ENCODE measurements at places on chromosomes 3 and 15.

DNA sequence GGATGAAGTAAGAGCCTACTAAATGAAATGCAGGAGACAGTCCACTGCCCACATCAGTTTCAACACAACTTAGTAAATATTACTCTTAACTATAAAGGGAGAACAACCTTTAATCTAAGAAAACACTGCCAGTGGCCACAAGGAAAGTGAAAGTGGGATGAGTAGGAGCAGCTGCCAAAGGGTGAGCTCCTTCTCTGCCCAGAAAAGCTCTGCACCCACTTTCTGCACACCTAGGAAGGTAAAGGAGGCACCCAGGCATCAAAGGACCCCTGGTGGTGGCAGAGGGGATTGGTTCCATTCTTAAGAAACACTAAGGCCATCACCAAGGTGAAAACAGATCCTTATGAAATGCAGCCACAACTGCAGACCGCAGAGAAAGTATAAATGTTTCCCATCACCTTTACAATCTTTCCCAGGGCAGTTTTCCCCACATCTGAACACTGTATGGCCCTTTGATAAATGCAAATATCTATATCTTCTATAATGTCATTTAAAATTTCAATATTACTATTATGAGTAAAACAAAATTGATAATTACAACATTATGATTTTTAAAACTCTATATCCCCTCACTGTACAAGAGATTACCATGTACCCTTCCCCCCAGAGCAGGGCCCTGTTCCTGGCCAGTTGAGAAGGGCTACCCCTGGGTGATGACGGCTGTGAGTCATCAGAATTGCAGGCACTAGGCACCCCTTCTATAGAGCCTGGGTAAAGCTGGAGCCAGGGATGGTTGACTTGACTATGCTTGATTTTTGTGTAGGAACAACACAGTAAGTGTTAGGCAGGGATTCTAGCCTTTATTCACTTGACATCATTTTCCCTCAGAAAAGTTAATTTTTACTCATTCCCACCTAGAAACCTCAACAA, 92.0 kb downstream of the SNRK start:
- peak; percentile 12 for DNase-seq

GRCh38 chr3:120641696-120642246, 40.3 kb downstream of the HGD start:
- DNase-seq, result no peak

GRCh38 chr3:163490119-163490518, 1588.2 kb downstream of the SI start:
- DNase-seq, result peak; percentile 17

GRCh38 chr15:68994149-68994548, 20.3 kb upstream of the NOX5 start:
- peak; percentile 69 for DNase-seq

DNA sequence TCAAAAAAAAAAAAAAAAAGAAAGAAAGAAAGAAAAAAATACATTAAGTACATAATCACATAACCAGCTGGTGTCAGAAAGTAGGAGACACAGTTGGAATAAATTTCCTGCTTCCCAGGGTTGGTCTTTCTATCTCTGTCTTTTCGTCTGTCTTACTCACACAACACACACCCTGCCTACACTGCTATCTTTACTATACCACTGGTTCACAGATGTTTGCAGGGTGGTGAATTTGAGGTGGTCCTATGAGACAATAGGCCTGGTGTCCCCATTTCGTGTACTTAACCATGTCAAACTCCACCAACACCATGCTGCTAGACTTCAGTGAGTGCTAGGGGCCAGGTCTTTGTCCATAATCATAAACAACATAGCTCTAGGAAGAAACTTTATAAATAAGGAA, 17.6 kb upstream of the CD47 start:
- DNase-seq, result no peak

- no peak for DNase-seq
Observed at GRCh38 chr15:82020625-82021394, 25.0 kb downstream of the MEX3B start.

DNA sequence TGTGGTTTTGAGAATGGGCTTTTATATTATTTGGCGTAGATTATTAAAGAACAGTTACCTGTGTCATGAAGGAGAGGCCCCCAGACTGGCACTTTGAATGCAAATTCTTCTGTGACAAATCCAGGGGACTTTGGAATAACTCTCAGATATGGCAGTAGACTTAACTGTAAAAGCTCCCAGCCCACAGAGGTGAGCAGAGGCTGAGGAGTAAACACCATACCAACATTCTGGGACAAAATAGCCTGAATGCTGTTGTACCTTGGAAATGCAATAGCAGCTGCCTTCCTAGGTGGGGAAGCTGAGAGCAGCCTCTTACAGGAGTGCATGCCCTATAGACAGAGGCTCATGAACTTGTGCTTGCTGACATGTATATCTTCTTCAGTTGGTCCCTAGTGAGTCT, 187.6 kb upstream of the CTDSPL start:
- no peak for DNase-seq

DNA sequence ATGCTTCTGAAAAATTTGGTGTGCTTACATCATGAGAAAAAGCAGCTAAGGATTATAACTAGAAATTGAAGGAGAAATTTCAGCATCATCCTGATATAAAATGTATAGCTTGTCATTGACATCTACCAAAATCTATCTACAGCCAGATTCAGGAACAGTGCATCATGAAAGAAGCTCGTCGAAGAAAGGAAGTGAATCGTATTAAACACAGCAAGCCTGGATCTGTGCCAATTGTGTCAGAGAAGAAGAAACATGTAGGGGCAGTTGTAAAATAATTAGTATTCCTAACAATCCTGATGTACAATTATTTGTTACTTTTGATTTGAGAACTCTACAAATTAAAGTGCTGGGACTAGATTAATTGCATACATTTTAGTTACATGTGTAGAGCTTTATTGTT, 37.2 kb downstream of the AP4E1 start:
- DNase-seq, result no peak

DNA sequence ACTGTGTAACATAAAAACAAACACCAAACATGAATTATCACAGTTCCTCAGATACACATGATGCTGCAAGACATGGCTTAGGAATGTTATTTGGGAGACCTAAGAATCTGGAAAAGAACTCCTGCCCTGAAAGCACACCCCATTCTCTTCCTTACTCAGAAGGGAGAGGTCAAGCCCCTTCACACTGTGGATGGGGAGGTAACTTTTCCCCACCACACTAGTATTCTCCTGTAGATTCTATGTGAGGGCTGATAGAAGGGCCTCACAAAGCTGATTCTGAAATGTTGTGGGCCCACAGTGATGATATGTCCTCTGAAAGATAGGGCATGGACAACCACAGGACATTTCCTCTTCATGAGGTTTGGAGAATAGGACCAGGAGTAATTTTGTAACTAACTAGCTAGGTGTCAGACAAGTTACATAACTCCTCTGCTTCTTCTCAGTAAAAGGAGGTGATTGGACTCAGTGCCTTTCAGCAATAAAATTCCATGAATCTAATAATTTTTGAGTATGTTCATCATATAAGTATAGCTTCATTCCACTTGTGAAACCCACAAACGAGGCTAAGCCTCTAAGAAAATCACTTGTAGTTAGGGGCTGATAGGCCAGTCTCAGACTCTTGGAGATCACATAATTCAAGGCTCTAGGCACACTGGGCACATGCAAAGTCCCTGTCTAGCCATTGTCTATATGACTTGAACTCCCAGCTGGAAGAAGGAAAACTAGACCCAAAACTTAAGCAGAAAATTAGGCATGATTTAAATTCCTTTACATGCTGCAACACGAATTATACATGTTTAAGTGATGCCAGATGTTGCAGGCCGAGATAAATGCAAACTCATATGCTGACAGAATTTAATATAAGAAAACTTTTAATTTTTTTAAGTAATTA, 7.5 kb downstream of the PTX3 start:
- no peak for DNase-seq

- DNase-seq, result no peak
Observed at GRCh38 chr3:148330542-148330941, 367.2 kb upstream of the AGTR1 start.

DNA sequence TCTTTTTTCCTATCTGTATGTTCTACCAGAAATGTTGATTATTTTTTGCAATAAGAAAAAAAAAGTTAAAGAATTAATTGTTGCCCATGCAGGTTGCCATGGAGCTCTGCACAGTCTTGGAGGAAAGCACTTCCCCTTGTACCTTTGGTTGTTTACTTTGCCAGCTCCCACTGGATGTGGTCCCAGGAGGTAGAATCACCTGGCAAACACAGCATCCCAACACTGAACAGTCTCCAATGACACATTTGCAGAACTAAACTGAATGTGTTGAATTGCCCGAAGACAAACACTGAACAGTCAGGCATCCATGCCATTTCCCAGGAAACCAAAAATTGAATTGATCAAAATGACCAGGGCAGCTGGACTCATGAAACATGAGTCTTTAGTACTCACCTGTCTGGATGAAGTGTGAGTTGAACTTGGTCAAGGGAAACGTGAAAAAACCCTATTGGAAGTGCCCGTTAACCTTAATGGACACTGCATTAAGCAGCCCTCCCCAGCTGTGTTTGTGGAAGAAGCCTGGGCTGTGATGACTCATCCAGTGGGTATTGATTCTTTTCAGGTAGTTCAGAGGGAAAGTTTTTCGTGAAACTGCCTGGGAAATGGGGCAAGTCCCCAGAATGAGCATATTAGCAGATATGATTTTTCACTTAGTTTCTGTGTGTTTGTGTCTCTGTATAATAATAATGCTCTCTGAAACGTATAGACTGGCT, 284.7 kb upstream of the STT3B start:
- DNase-seq, result no peak

- peak; percentile 80 for DNase-seq
Observed at GRCh38 chr3:50237754-50238548, 1.9 kb downstream of the GNAI2 start.
